ENCODE measurements at places on chromosomes 16 and 17.
A peak's percentile ranks its signal among the peaks of the same experiment; 100 is the strongest.

GRCh38 chr17:66150708-66151107 lies 41.2 kb downstream of the CEP112 start:
- DNase-seq: no peak

- DNase-seq: no peak
These were observed 323.0 kb downstream of the C16orf95 start for GRCh38 chr16:86994215-86994614.

- no peak for DNase-seq
These were observed 92.8 kb downstream of the AMFR start for GRCh38 chr16:56332464-56333079.

DNA sequence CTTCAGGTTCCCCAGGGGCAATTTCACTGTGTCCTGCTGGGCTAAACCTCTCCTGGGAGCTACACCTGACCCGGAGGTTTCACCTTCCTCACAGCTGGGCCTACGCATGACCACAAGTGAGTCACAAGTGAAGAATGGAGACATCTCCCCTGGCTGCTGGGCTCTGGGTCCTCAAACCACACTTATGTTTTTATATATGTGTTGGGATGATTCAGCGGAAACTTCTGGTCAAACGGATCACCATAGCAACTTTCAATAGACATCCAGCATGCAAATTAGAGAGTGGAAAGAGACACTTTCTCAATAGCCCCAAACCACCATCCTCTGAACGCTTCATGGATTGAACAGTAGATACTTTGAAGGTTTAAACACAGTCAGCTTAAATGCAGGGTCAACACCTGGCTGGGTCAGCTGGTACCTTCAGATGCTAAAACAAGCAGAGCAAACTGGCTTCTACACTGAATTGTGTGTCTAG lies 28.0 kb upstream of the MAF start:
- DNase-seq: peak; percentile 37

DNA sequence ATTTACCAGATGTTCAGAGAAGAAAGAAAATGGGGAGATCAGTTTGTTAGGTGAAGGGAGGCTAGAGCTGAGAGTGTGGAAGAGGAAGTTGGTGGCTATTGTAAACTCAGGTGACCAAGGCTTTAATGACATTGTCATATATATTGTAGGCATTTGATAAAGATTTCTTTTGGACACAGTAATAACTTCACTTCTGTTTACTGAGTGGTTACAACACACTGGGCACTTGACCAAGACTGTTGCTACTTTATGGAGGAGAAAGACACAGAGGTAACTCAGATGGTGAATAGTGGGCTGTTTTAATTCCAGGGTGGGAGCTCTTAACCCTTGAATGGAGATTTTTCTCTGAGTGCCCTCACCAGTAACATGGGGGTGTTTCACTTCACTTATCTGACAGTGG lies 46.0 kb downstream of the TNRC6A start:
- no peak for DNase-seq

DNA sequence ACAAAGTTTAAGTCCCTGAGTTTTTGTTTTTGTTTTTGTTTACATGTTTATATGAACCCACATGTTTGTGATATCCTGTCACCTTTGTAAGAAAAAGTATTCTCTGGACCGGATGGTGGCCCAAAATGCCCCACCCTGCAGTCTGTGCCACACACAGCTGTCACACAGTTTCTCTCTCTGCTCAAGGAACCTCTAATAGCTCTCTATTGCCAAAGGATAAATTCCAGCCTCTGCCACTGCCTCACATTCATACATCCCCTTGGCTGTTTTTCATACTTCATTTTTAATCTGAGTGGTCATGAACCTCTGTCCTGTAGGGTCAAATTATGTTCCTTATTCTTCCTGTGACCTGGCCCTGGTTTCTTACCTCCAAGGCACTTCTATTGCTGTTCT lies 520.3 kb upstream of the CDH5 start:
- DNase-seq: no peak

DNA sequence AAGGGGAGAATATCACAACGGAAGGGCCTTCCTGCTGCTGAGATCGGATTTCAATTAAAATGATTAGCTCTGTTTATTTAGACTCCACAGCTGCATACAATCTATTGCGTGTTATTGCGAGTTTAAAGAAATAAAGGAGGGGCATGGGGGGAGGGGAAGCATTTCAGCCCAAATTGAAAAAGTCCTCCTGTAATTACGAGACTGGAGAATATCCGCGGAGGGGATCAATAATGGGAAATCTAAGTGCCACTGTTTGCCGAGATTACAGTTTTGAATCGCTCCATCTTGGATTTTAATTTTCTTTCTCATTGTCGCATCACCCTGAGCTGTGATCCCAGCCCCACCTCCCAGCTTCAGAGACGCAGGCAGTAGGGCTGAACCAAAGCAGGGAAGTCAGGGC lies 15.7 kb upstream of the RPL38 start:
- no peak for DNase-seq

GRCh38 chr17:78640700-78641099 lies 63.5 kb upstream of the DNAH17 start:
- no peak for DNase-seq

DNA sequence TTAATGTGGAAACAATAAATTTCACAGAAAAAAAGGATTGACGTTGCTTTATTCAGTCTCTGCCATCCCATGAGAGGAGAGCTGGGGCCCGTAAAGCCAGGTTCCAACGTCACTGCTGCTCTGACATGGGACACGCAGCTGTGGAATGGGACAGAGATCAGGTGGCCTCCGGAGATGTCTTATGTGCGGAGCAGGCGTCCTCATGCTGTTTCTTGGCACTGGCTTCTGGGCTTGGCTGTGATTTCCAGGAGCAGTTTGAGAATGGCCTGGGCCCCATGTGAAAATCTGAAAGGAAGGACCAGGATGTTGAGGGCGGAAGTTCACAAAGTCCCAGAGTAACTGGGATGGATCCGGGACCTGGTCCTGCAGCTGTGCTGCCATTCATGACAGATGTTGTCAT lies 32.4 kb downstream of the NDEL1 start:
- DNase-seq: no peak

DNA sequence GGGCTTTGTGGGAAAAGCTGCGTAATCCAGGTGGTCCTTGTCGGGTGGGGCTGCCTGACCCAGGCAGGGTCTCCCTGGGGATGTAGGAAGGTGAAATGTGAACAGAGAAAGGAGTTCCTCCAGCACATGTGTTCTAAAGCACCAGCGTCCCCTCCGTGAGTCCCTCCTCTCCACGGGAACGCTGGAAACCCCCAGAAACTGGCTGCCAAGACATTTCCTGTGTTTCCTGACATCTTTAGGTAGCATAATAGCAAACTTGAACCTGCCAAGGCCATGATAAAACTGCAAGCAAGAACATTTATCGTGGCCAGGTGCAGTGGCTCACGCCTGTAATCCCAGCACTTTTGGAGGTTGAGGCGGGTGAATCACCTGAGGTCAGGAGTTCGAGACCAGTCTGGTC lies 12.6 kb upstream of the PYDC1 start:
- no peak for DNase-seq

DNA sequence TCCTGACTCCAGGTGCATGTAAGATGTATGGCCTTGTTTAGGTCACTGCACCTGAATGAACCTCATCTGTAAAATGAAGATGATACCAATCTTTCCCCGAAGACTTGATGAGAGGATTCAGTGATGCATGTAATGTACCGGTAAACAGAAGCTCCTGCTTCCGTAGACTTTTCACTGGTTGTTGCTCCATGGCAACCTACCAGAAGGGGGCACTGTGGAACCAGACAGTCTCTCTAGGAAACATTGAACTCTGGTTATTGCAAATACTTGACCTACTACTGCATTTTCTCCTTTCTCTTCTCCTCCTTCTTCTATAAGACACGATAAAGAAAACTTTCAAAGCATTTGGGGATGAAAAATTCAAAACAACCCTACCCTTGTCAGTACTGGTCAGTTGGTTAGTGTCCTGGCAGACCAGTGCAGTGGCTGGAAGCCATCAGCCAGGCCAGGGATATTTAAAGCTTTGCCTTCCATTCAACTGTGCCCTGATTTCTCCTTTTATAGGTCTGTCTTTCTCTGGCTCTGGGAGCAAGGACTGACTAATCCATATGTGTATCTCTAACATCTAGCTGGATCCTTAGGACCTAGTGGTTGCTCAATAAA lies 667.4 kb upstream of the SALL1 start:
- no peak for DNase-seq

DNA sequence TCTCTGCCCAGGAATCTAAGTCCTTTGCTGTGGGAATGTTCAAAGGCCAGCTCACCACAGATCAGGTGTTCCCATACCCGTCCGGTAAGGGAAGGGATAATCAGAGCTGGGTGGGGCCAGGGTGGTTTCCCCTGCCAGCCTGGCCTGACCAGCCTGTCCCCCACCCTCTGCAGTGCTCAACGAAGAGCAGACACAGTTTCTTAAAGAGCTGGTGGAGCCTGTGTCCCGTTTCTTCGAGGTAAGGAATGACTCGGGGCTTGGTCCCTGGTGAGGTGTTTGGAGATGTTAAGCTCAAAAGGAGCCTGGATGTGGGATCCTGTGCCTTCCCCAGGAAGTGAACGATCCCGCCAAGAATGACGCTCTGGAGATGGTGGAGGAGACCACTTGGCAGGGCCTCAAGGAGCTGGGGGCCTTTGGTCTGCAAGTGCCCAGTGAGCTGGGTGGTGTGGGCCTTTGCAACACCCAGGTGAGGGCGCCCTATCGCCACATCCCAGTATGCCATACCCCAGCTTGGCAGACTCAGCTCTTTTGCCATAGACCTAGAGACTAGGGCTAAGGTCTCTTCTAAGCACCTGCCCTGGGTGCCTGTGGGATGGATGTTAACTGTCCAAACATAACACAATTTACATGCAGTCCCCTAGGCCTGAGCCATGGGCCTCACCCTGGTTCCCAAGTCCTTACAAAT lies 997 bp downstream of the ACADVL start:
- DNase-seq: peak; percentile 47

DNA sequence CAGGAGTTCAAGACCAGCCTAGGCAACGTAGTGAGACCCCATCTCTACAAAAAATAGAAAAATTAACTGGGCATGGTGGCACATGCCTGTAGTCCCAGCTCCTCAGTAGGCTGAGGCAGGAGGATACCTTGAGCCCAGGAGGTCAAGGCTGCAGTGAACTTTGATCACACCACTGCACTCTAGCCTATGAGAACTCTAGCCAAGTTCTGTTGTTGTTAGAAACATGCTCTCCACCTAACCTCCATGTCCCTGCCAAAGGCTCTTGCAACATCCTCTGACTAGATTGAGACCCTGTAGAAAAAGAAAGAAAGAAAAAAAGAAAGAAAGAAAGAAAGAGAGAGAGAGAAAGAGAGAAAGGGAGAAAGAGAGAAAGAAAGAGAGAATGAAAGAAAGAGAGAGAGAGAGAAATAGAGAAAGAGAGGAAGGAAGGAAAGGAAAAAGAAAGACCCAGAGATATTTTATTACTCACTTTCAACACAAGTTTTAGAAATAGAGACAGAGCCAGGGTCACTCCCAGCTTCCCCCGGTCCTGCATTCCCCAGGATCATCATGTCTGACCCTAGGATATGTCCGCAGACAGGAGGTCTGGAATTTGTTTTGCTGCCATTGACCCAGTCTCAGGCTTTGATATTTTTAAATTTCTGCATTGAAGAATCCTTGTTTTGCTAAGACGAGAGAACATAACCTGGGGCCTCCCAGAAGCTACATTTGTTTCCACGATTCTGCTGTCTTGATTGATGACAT lies 376.5 kb upstream of the CDH5 start:
- DNase-seq: no peak

- no peak for DNase-seq
These were observed 9.8 kb upstream of the TEX19 start for GRCh38 chr17:82349287-82349701.

DNA sequence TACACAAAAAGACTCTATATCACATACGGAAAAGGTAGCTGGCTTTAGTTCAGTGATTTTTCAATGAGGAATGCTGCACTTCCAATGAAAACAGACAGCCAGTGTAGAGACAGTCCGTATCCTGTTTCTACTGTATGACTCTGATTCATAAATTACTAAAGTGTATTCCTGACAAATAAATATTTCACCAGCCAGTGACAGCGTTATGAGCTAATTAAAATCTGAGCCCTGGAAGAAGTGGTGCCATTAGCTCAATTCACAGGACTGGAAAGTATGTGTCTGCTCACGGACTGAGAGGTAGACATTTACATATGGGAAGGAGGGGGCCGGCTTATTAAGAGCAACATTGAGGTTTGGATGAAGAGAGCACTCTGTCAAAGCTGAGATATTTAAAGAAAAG lies 207.9 kb upstream of the RBFOX1 start:
- no peak for DNase-seq

DNA sequence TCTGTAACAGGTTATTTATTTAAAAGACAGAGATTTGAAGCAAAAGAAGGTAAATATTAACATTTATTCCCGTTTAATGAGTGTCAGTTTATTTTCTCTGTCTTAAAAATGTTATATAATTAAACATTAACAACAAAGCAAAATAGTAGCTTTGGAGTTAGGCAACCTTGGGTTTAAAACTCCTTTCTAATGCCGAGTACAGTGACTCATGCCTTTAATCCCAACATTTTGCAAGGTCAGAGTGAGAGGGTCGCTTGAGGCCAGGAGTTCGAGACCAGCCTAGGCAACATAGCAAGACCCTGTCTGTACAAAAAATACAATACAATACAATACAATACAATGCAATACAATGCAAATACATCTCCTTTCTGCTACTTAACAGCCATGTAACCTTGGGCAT lies 128.7 kb downstream of the CHD9 start:
- DNase-seq: no peak

DNA sequence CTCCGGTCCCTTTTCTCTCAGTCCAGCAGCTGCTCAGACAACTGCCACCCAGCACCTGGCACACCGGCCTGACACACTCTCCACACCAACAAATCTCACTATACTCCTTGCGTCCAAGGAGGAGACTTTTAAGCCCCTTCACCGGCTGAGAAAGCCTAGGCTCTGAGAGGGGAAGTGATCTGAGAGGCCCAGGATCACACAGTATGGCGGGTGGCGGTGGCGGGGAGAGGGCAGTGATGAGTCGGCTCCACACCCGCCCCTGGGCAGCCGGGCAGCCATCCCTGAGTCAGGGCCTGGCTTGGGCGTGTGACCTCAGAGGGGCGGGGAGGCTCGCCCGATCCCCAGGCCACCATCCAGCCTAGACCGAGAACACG lies 569 bp downstream of the FLII start:
- DNase-seq: peak; percentile 37

All from stimulated activated CD4-positive, alpha-beta T cell treated with anti-CD3 and anti-CD28 coated beads, Interleukin-12 subunit alpha, Interleukin-12 subunit beta, amount 100 ng/mL, for 4 hours (primary cell).